Gastrocnemius medialis (tissue), 4 donors: ENCODE measurements at places on chromosomes 3 and 15. TPM values are rescaled to one million over a fixed set of nuclear protein-coding genes. Genes with fewer than 3 reads are reported as not detected.

MUC13 gene
- not detected for total RNA-seq

KCNMB2 gene
- total RNA-seq, result not detected

TRH gene
- not detected for total RNA-seq

ANKDD1A gene
- 0.11 TPM for total RNA-seq

PDCD7 gene
- 13.9 TPM for total RNA-seq

FBXO40 gene
- 7.2 TPM for total RNA-seq

GOLGA8R gene
- 0.98 TPM for total RNA-seq

FOXL2 gene
- not detected for total RNA-seq

GOLGA8J gene
- not detected for total RNA-seq

PRTG gene
- total RNA-seq, result 0.05 TPM

RFT1 gene
- 2.5 TPM for total RNA-seq

RSL24D1 gene
- 52.4 TPM for total RNA-seq

CPNE9 gene
- not detected for total RNA-seq

CLDN16 gene
- total RNA-seq, result not detected

SEMA5B gene
- not detected for total RNA-seq

PLA2G4D gene
- total RNA-seq, result 0.10 TPM

PRSS50 gene
- not detected for total RNA-seq

GHSR gene
- total RNA-seq, result not detected

SCN11A gene
- 0.04 TPM for total RNA-seq

GBE1 gene
- total RNA-seq, result 315 TPM

CHRM5 gene
- total RNA-seq, result not detected

ENTPD3 gene
- total RNA-seq, result 0.55 TPM

NR1I2 gene
- 0.18 TPM for total RNA-seq

EPHB1 gene
- total RNA-seq, result 6.5 TPM

CD276 gene
- total RNA-seq, result 9.6 TPM

FAM174B gene
- 11.9 TPM for total RNA-seq

TTLL13 gene
- not detected for total RNA-seq

GPR87 gene
- total RNA-seq, result not detected

SGO1 gene
- total RNA-seq, result 0.18 TPM

HESX1 gene
- total RNA-seq, result not detected

RTP1 gene
- not detected for total RNA-seq

BTBD1 gene
- 408 TPM for total RNA-seq

CHRD gene
- 3.8 TPM for total RNA-seq

AHSG gene
- 3.6 TPM for total RNA-seq

GOLGA6A gene
- total RNA-seq, result 0.10 TPM

TMC3 gene
- total RNA-seq, result not detected

LSAMP gene
- total RNA-seq, result not detected

FGD5 gene
- 4.4 TPM for total RNA-seq

SOX14 gene
- not detected for total RNA-seq

PIERCE2 gene
- 5.7 TPM for total RNA-seq

NMNAT3 gene
- 15.5 TPM for total RNA-seq

CADPS gene
- total RNA-seq, result not detected

SLC9A9 gene
- 1.7 TPM for total RNA-seq

SNTN gene
- not detected for total RNA-seq

MUC20 gene
- total RNA-seq, result 2.8 TPM

SPINT1 gene
- total RNA-seq, result not detected

LCMT2 gene
- total RNA-seq, result 3.0 TPM

BSN gene
- 0.24 TPM for total RNA-seq

ROBO1 gene
- total RNA-seq, result 8.7 TPM

ECE2 gene
- not detected for total RNA-seq

A4GNT gene
- not detected for total RNA-seq

TM4SF4 gene
- total RNA-seq, result not detected

SAXO2 gene
- 2.0 TPM for total RNA-seq

LMAN1L gene
- total RNA-seq, result not detected

INAFM2 gene
- 17.2 TPM for total RNA-seq
